Left hindlimb (tissue), 1 donor: ENCODE measurements at places on chromosomes 5 and 9.

GRCh38 chr5:96709152-96709821 is 47.1 kb downstream of the CAST start:
- DNase-seq, result no peak

DNA sequence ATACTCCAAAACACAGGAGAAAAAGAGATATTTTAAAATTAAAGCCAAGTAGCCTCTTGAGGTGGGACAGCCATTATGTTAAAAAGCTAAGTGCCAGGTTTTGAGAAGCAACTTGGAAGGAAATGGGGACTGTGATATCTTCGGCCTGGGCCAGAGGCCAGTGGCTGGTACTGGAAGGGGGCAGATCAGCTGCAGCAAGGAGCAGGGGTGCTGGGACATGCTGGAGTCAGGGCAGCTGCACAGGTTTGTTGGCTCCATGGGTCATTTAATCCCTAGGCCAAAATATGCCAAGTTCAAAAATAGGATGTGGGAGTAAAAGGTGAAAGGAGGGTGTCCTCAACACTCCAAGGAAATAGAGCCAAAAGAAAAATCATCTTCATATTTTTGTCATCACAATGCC is 30.0 kb downstream of the ADRB2 start:
- no peak for DNase-seq

- no peak for DNase-seq
These were observed 12.9 kb upstream of the RHOBTB3 start for GRCh38 chr5:95718203-95718602.

GRCh38 chr5:121053055-121053985 is 589.2 kb downstream of the PRR16 start:
- DNase-seq, result no peak
